ENCODE measurements at places on chromosomes 6 and 20.

DNA sequence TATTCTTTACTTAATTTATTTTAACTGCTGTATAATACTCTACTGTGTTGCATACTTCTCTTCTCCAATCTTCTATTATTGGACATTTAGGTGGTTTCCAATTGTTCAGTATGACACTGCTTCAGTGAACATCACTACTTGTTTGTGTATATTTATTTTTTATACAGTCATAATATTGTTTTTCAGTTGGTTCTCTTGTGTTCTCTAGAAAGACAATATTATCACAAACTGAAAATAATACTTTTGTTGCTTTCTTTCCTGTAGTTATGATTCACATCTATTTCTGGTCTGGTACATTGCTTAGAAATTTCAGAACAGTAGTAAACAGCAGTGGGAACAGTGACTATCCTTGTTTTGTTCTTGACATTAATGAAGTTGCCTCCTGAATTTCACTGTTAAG, 62.8 kb upstream of the GTSF1L start:
- DNase-seq = no peak

DNA sequence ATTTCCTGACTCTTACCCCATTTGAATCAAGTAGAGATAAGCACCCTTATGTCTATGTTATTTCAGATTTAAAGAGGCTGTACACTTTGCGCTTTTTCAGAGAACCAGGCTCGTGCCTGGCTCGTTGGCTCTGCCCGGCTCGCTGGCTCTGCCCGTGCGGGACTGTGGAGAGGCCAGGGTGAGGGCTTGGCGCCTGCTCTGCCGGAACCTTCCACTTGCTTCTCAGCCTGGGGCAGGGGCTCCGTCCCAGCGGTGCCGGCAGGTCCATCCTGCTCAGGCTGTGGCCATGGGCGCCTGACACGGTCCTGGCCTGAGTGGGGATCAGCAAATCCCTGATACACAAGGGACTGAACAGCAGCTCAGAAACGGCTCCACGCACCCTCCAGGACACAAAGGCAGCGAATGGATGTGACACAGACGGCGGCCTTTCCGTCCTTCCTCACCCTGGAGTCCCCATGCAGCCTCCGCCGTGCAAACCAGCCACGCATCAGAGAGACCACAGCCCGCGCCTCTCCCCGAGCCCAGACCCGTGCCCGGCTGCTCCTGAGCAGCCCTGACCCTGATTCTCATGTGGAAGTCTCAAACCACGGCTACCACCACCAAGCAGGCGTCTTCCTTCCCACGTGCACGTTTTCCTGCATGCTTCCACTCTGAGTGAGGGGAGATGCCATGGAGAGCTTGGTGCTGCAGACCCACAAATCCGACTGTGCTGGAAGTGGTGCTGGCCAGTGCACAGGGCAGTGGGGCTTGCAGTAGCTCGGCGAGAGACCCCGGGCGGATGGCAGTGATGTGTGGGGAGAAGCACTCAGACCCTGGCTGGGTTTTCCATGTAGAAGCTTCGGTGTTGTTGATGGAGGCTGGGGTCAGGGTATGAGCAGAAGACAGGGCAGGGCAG, 233.9 kb downstream of the ERMARD start:
- no peak for DNase-seq

DNA sequence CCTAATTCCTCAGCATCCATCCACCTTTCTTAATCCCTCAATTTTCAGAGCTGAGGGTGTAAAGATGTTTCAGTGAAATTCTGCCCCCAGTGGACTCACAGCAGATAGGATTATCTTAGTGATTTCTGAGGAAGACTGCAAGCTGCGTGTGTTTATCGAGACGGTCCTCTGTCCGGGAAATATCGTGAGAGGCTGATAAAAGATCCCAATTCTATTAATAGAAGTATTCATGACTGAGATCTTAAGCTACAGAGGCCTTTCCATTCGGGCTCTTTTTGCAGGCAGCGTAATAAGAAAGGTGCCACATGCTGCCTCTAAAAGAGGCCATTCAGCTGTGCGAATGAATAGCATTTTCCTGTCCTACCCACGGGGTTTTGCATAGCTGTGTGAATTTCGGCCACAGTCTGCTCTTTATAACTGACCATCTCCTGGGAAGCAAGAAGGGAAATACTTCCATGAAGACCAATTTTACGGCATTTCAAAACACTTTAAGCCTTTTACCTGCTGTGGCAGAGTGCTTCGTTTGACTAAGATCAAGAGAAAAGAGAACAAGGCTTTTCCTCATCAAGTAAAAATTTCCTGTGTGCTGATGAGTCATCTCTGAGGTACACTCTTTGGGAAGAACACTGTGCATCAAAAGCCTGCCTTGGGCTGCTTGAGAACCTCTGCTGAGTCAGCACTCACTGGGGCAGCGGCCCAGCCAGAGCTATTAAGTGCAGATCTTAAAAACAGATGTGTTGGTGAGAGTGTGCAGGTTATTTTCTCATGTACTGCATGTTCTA, 208.8 kb downstream of the ARHGAP18 start:
- peak; percentile 23 for DNase-seq

DNA sequence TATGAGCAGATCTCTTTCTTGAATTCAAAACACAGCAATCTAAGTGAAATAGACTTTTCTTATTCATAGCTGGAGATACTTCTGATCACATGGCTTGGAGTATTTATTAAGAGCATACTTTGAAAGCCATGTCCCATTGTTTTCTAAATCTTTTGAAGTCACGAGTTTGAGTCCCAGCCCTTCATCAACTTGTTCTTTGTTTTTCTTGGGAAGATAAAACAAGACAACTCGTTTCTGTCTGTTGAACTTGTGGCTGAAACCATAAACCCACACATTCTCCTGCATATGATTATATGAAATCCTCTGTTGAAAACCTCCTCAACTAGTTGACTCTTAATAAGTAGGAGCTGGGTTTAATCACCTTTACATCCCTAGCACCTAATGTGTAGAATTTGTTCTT, 3.3 kb downstream of the RNF144B start:
- DNase-seq = no peak

DNA sequence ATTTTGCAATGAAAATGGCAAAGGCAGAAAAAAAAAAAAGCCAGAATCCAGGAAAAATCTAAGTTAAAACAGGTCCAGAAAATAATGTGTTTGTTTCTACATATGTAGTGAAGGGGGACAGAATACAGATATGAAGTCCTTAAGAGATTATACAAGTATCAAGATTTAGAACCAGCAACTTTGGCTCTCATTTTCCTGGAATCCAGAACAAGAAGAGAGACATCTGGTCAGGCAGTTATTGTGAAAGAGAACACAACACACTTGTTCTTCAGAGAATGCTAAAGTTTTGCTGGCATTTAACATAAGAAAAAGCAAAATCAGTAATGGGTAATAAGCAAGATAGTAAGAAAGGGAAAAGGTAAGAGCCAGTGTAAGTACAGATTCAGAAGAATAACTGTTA, 21.1 kb downstream of the BAG2 start:
- no peak for DNase-seq

- DNase-seq = no peak
Observed at GRCh38 chr6:28719275-28719940, 193.7 kb downstream of the GPX5 start.

GRCh38 chr6:11729076-11729475, 49.5 kb downstream of the ADTRP start:
- no peak for DNase-seq

DNA sequence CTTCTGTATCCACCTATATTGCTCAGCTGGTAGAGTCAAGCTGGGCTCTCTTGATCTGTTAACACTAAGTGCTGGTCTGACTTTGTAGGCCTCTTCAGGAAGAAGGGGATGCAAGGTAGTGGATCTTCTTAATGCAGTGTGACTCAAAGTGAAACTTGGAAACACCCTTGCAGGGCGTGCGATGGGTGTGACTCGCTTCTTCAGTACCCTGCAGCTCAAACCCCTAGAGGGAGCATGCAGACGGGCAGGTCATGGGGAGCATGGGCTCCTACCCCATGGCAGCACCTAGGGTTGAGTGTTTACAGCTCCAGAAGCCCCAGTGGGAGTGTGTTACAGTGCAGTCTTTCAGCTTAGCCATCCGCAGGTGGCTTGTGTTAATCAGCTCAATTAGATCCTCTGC, 757 bp upstream of the SAMD3 start:
- peak; percentile 48 for DNase-seq

DNA sequence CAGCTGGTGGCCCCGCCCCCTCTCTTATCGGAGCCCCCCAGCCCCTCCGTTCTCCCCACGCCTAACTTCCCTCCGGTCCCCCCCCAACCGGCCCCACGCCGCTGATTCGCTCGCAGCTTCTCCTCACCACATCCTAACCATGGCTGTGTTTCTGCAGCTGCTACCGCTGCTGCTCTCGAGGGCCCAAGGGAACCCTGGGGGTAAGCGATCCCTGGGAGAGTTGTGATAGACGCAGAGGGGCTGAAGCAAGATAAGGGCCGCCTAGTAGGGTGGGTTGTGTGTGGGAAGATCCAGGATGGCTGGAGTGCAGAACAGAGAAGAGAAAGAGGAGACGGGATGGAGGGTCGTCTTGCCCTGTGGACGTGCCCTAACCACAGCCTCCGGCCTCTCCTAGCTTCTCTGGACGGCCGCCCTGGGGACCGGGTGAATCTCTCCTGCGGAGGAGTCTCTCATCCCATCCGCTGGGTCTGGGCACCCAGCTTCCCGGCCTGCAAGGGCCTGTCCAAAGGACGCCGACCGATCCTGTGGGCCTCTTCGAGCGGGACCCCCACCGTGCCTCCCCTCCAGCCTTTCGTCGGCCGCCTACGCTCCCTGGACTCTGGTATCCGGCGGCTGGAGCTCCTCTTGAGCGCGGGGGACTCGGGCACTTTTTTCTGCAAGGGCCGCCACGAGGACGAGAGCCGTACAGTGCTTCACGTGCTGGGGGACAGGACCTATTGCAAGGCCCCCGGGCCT, at the start of gene MPIG6B:
Gene MPIG6B (plus strand): TSS at position 129 of the 735 bp plus-strand sequence. CDS start 11 bp downstream, at position 140.
- no peak for DNase-seq

DNA sequence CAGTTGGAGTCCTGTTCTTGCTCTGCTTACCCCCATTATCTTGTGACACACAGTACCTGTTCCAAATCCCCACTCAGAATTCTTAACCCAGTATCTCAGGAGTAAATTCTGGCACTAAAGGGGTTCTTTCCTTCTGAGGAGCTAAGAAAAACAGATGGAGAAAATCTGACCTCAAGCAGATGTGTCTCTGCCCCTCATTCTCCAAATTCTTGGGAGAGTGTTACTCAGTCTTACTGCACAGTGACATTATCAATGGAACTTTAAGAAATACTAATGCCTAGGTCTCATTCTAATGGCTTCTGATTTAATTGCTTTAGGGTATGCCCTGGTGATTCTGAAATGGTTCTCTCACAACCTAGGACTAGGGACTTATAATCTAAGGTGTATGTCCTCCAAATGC, 40.6 kb upstream of the PTPRK start:
- DNase-seq = no peak

Data from stimulated activated CD8-positive, alpha-beta memory T cell treated with anti-CD3 and anti-CD28 coated beads, Interleukin-7, amount 100 ng/mL, for 4 hours (primary cell).